ENCODE measurements at places on chromosomes 1 and 21.

DNA sequence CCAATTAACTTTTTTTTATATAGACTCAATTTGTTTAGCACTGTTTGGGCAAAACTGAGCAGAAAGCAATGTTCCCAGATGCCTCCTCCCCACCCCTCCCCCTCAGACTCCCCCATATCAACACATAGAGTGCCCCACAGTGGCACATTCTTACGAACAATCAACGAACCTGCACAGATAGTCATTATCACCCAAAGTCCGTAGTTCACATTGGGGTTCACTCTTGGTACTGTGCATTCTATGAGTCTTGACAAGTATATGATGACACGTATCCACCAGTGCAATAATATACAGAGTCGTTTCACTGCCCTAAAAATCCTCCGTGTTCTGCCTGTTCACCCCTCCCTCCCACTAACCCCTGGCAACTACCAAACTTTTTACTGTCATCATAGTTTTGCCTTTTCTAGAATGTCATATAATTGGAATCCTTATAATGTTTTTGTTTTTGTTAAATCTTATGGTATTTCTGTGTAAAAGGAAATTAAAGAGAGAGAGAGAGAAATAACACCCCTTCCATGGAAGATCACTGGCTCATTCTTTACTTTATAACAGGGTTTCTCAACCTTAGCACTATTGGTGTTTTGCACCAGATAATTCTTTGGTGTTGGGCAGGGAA lies 37.2 kb upstream of the HNRNPU start:
- DNase-seq = no peak

- no peak for DNase-seq
Observed at GRCh38 chr1:40532844-40533424, 1.5 kb downstream of the ZNF684 start.

DNA sequence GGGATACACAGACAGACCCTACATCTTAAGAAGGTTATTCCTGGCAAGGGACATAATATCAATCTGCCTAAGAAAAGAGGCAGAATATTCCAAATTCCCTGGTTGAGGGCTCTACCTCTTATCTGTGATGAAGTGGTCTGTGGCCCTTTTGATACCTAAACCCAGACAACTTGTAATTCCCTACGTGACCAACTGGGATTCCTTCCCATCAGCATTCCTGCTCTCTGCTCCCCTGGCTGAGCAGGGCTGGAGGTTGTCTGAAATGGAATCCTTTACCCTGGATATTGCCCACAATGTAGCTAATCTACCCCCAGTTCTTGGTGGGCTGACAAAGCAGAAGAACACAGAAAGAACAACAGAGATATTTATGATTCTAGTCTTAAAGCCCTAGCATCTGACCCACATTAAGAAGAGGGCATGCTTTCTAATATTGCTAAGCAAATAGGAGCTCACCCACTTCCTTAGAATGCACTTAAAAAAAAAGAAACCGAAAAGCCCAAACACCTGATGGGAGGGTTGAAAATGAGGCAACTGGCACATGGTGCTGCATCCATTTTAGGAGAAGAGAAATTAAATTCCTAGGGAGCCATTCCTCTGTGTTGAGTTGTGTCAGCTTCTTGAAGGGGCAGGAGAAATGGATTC lies 36.8 kb downstream of the GADD45A start:
- no peak for DNase-seq

DNA sequence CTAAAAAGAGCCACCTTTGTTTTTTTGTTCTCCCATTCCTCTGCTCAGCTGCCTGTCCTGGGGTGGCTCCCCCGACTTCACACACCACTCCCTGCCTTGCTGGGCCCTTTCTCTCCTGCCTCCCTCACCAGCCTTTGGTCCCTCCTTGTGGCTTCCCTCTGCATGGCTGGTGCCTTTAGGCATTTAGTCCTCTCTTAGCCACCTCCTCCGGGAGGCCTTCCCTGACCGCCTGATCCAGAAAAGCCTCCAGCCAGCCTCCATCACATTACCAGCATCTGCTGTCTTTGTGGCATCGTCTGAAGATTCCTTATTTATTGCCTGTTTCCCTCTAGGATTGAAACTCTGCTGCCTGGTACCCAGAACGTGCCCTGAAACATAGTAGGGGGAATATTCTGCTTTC lies 46.2 kb upstream of the ACOT11 start:
- DNase-seq = no peak

DNA sequence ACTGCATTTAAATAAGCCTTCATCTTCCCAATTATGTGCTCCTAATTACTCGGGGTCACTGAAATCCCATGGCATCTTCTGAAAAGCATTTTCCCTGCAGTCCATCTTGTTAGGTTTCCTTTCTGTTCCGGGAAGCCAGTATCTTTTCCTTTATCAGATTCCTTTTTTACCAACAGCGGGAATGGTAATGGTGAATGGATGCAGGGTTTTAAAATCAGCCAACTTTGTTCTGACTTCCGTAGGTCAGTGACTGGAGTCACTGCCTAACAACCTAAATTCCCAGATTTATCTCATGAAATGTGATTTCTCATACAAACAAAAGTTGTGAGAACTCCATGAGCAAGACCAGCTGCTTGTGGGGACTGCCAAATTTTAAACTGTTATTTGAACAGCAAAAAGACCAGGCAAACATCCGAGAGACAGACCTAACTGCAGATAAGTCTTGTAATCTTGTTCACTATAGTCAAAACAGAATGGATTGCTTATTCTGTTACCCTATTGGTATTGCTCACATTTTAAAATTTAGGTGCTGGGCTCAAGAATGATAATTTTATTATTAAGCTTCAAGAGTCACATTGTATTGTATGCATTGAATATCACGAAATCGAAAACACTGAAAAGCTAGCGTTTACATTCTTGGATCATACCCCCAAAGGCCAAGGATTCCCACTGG lies 1.2 kb upstream of the RWDD3 start:
- no peak for DNase-seq

DNA sequence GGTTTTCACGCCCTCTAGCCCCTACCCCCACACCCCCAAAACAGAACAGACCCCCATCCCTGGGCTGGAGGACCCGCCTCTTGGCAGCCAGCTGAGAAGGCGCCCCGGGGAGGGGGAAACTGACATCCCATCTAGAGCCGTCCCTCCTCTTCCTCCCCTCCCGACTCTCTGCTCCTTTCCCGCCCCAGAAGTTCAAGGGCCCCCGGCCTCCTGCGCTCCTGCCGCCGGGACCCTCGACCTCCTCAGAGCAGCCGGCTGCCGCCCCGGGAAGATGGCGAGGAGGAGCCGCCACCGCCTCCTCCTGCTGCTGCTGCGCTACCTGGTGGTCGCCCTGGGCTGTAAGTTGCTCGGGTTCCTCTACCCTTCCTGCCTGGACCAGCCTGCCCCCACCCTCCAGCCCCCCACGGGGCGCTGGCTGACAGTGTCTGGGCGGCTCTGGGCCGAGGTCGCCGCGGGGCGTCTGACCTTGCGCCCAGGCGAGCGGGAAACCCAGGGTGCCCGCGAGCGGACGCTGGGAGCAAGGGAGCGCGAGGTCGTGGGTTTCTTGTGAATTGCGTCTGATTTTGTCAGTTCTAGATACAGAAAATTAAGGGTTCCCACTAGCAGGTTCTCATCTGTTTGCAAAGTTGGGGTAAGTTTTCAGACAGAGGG lies 618 bp downstream of the JAM2 start:
- DNase-seq = no peak

GRCh38 chr1:184970691-184971161 lies 3.6 kb downstream of the NIBAN1 start:
- DNase-seq = no peak

- no peak for DNase-seq
Observed at GRCh38 chr1:3114846-3115245, 45.8 kb downstream of the PRDM16 start.

DNA sequence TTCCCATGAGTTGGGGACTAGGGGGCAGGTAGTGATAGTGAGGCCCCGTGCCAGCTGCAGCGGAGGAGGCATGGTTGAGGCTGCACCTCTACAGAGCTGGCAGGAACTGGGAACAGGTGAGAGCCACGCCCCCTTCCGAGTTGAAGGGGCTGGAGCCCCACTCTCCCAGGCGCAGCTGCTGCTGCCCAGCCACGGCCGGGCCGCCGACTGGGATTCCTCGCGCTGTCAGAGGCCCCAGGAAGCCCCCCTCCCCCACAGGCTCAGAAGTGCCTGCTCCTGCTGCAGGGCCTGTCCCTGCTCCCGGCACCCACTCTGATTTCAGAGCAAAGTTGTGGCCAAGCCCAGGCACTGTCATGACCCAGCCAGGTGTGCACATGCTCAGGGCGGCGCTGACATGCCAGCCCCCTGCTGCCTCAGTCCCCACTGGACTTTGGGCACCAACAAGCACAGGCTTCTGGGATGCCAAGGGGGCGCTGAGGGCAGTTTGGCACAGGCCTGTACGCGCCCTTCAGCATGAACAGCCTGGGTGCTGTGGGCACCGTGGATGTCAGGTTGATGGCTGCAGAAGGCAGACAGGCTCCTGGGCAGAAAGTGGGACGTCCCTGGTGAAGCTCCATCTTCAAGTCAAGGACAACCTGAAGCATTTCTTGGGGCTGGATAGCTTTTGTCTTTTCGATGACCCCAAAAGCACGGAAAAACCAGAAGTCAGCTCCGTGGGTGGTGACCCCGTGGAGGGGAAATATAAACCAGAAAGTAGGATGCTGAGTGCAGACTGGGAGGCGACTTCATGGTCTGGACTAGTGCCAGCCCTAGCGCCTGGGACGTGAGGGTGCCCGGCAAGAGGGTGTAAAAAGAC lies 121.5 kb downstream of the SIM2 start:
- no peak for DNase-seq

DNA sequence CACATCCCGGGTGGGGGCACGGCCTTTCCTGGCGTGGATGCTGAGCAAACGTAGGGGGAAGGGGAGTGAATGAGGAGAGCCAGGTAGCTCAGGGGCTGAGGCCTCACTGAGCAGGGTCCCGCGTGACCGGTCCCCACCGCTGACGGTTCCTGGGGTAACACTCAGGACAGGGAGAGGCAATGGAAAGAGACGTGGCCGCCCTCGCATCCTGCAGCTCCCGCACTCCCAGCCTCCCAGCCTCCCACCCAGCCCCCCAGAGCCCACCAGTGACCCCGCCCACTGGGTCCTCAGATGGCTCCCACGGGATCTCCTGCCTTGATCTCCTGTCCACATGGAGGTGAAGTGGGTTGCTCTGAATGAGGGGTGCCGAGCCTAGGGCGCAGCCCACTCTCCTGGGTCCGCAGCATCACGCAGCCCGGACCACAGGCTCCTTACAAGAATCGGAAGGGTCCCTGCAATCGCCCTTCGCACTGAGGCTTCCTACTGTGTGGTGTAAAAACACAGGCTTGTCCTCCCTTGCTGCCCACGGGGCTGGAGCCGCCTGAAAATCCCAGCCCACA lies 2.4 kb downstream of the TSPEAR start:
- no peak for DNase-seq

GRCh38 chr1:94677714-94678113 lies 136.2 kb upstream of the F3 start:
- DNase-seq = no peak

DNA sequence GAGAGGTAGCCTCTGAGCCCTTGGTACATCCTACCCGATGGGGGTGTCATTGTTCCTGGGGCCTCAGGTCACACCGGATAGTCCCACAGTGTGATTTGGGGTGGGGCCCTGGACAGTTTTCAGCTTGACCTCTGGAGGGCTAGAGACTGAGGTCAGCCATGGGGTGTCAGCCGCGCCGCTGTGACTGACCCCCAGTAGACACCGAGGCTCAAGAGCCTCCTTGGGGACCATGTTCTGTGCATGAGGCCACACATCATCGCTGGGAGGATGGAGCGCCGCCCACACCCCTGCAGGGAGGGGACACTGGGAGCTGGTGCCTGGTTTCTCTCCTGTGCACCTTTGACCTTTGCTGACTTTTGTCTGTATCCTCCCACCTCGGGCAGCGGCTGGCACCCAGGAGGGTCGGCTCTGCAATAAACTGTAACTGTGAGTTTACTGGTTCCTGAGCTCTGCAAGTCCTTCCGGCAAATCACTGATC lies 22.6 kb downstream of the ITGB2 start:
- DNase-seq = no peak

DNA sequence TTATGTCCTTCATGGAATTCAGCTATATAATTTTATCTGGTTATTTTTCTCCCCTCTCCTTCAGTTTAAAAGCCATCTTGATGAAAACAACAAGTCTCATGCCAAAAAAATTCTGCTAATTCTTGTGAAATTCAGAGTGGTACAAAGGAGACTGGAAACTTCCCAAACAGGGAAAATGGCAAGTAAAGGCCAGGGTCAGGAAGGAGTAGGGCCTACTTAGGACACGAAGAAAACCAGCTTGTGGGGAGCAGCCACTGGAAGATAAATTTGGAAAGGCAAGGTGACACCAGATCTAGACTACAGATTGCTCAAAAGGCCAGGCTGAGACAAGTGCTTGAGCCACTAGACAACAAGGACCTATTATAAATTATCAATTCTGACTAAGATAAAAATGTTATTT lies 6.4 kb downstream of the TSTD1 start:
- DNase-seq = no peak

DNA sequence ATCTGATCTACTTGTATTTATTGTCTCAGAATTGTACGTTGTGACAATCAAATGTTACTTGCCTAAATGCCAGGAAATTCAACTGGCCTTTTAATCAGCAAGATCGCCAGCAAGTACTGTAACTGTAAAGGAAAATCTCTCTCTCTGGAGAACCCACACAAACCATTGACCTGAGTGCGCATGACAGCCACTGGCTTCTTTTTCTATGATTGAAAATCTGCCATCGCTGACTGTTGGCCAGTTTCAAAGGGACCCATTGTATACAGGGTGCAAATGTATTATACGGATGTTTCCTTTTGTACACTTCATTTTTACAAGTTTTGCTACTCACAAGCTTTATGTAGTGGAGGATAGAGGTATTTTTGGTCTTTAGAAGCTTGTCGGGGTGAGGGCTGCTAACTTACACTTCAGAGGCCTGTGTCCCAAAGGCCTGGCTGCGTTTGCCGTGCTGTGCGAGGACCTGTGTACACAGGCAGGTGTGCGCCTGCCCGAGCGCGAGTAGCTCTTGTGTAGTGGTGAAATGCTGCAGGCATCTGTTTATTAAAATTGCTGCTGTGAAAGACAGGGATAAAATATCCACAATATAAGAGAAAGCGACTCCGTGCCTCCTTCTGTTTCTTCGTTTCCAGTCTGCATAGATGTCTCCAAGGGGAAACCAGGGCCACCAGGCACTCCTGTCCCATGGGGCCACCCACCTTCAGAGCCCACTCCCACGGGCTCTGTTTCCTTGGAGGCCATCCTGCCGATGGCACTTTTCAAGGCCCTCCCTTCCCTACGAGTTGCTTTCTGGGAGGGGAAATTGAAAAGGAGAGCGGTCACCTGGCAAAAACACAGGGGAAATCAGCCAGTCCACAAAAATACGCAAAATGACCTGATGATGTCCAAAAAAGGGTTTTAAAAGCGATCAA lies 25.3 kb upstream of the TRAPPC10 start:
- DNase-seq = no peak

DNA sequence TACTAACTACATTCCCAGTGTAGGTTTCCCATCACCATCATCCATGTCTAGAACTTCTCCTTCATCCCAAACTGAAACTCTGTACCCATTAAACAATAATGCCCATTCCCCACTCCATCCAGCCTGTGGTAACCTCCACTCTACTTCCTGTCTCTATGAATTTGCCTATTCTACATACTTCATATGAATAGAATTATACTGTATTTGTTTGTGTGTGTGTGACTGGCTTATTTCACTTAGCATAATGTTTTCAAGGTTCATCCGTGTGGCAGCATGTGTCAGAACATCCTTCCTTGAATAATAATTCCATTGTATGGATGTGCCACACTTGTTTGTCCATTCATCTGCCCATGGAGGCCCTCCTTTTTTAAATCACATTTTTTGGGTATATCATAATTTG lies 35.7 kb downstream of the ATP2B4 start:
- no peak for DNase-seq

GRCh38 chr1:165917166-165917565 lies 89.8 kb downstream of the UCK2 start:
- no peak for DNase-seq

- DNase-seq = no peak
Observed at GRCh38 chr21:32728848-32729247, 1.0 kb upstream of the SYNJ1 start.

Measured in stimulated activated CD8-positive, alpha-beta memory T cell treated with anti-CD3 and anti-CD28 coated beads, Interleukin-4, amount 100 ng/mL, for 1 hour (primary cell).